ENCODE measurements at places on chromosomes 5 and 9.

GRCh38 chr5:169216866-169217265, 84.1 kb downstream of the SLIT3 start:
- no peak for DNase-seq

GRCh38 chr5:90050103-90050502, 359.5 kb downstream of the CETN3 start:
- no peak for DNase-seq

- DNase-seq: no peak
These were observed 16.5 kb upstream of the RLN2 start for GRCh38 chr9:5321058-5321457.

DNA sequence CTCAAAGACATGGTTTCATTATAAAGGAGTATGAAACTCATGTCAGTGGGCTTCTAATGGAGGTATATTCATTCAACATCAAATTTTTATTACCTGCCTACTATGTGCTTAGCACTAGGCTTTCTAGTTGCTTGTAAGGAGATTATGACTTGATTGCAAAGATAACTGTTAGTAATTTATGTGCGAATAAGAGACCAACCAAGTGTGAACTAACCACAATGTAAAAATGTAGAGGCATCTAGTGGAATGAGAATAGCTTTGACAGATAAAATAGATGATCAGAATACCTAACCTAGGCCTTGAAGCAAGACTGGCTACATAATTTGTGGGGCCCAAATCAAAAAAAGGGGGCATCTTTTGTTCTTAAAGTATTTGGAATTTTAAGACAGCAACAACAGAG, 13.0 kb upstream of the PPP2R2B start:
- no peak for DNase-seq

DNA sequence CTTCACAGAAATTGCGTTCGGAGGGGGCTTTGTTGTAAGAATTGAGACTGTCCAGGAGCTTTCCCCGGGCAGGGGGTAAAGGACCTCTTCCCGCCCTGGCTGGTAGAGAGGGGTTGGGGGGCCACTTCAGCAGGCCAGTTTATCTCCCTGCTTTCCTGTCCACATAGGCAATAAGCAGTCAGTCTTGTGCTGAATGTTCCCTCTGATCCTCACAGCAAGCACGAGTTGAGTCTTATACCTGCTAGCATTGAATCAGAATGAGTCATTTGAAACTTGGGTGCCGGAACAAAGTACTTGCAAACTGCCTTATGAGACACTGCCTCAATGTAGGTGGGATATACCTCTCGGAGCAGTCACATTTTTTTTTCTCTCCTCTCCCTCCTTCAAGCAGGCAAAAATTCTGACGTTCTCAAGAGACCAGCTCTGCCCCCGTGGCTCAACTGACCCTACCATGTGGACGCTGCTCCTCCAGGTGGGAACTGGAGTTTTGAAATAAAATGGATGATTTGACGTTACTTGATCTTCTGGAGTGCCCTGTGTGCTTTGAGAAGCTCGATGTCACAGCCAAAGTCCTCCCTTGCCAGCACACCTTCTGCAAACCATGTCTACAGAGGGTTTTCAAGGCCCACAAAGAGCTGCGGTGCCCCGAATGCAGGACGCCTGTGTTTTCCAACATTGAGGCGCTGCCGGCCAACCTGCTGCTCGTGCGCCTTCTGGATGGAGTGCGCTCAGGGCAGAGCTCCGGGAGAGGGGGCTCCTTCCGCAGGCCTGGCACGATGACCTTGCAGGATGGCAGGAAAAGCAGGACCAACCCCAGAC, 1.3 kb downstream of the SH3RF2 start:
- no peak for DNase-seq

DNA sequence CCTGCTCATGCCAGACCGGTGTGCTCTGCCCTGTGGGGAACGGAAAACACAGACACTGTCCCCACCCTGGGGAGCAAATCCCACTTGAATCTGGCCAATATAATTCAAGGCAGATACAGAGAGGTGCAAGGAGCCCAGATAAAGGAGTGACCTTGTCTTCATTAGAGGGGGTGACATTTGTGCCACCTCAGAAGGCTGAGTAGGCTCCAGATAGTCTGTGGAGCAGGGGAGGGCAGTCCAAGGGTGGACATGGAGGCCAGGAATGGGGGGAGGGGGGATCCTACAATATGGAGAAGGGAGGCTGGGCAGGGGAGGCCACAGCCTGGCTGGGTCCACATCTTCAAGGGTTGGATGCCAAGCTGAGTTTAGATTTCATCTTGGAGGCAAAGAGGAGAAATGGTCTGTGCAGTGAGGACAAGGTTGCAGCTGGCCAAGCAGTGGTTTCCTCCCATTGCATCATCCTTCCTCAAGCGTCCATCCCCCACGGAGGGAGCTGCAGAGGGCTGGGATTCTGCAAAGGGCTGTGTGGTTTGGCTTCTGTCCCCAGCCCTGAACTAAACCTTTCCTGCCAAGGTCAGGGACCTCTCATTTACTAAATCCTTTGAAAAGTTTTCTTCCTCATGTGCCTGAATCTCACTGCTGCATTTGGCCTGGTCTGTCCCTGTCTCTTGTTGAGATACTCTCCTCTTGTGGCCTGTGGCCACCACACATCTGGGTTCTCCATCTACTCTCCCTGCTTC, 60.1 kb downstream of the GALNT12 start:
- no peak for DNase-seq

GRCh38 chr5:88833371-88834130, 49.4 kb downstream of the MEF2C start:
- no peak for DNase-seq

- DNase-seq: no peak
These were observed 289.5 kb downstream of the SLIT3 start for GRCh38 chr5:169011451-169011850.

GRCh38 chr5:57666582-57666981, 184.0 kb upstream of the ACTBL2 start:
- DNase-seq: no peak

GRCh38 chr9:32010322-32010721, 374.1 kb upstream of the ACO1 start:
- DNase-seq: no peak

GRCh38 chr5:35788724-35789123, 68.0 kb upstream of the IL7R start:
- no peak for DNase-seq

DNA sequence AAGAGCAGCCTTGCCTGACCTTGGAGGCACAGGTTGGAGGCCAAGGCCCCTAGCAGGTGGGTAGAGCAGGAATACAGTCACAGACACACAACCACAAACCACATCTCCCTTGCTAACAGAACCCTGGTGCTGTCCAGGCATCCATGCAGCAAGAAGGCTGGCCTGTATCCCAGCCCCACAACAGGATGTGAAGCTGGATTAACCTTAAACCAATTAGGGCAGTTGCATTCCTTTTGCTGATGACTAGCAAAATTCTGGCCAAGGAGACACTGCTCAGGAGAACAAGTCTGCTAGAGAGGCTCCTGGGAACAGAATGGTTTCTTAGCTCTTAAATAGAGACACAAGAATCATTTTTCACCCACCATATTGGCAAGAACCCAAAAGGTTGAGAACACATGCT, 97.8 kb downstream of the C5orf15 start:
- DNase-seq: no peak

GRCh38 chr5:128825826-128826225, 139.5 kb upstream of the SLC27A6 start:
- DNase-seq: no peak

DNA sequence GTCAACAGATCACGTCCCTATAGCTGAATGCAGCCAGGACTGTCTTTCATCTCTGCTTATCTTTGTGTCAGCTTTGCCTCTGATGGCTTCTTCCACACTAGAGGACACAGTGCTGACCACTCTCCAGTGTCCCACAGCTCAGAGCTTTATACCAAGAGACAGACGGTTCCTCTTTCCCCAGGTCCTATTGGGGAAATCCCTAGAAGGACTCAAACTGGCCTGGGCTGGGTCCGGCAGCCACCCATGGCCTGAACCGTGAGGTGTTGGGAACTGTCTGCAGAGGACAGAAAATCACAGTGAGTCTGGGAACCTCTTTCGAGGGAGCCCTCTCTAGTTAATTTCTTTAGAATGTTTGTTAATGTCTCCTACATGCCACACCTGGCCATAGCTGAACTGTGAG, 68.3 kb upstream of the SHB start:
- DNase-seq: no peak

DNA sequence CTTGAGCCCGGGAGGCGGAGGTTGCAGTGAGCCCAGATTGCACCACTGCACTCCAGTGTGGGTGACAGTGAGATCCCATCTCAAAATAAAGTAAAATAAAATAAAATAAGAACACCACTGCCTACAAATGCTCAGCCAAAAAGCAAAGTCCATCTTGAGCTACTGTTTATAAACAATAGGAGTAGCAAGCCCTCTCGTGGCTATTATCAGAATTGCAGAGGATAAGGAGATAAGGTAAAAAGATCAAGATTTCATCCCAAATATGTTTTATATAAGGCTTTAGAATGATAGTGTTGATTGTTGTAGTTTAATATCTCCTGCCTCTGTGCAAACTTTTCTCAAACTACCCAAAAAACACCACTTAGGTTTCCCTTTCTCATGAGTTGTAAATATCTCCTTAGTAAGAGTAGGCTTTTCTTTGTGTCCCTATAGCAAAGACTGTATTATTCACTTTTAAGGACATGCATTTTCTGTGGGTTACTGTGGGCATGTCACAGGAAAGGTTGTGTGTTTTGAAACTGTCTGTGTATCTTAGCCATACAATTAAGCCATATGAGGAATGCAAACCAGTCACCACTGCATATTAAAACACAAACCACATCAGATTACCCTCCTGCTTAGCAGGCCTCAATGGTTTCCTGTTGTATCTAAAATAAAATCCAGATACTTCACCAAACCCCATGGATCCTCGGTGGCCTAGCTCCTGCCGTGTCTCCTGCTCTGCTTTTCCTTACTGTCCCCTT, 31.8 kb upstream of the CKS2 start:
- peak; percentile 10 for DNase-seq

DNA sequence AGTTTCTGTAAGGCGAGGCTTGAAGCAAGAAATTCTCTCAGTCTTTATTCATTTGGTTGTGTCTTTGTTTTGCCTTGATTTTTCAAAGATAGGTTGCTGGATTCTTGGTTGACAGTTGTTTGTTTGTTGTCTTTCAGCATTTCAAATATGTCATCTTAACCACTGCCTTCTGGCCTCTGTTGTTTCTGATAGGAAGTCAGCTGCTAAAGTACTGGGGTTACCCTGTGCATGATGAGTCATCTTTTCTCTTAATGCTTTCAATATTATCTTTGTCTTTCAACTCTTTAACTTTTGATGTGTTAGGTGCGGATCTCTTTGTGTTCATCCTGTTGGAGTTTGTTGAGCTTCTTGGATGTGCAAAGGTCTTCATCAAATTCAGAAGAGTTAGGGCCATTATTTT, 1571.3 kb downstream of the MAT2B start:
- DNase-seq: no peak

DNA sequence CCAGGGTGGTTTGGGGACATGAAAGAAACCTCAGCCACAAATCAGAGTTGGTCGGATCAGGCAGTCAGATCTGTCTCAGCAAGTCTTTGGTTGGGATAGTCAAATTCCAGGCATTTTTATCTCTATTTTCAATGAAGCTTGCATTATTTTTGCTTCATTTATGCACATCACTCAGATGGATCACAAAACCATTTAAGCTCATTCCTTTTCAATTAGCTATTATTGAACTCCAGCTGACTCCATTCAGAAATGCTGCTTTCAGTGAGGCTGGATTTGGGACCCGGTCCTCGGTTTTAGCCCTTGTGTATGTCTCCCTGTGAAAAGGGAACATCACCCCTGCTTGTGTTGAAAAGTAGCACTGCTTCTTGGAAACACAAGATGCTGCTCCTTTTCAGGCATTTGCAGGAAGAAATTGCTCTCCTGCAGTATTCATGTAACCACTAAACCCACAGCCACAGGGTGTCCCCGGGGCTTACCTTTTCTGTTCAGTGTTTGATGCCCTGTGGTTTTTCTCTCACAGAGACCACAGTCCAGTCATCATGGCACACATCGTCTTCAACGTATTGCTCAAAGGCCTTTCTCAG, 232.9 kb downstream of the NFIB start:
- DNase-seq: no peak

DNA sequence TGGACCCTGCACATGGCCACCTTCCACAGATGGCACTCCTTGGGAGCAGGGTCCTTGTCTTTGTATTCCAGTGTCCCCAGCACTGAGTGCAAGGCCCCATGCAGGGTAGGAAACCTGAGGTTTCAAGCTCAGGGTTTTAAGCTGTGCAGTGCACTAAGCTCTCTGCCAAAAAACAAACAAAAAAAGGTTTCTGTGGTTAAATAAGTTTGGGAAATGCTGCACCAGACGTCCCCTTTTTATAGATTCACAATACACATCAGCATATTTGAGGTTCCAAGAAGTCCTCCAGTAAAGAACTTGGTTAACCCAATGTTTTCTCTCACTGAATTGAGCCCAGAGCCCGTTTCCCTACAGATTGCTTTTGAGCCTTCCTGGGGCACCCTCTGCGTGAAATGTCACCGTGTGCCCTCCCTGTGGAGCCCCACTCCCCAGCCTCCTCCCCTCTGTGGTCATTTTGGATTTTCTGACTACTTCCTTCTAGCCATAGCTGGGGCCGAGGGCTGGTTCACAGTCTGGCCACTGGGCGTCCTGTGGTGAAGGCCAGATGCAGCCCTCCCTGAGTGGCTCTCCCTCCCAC, 17.1 kb downstream of the DELE1 start:
- no peak for DNase-seq

Measured in stimulated activated CD4-positive, alpha-beta T cell treated with anti-CD3 and anti-CD28 coated beads, Interleukin-1b, Interleukin-23, amount 100 ng/mL, for 4 hours (primary cell).